ENCODE measurements at places on chromosomes 5 and 9.

- DNase-seq = no peak
These were observed 450.2 kb upstream of the ZNF608 start for GRCh38 chr5:125196481-125197111.

GRCh38 chr9:116027511-116027910, 126.1 kb upstream of the PAPPA start:
- DNase-seq = no peak

GRCh38 chr9:72917892-72918509, 34.9 kb downstream of the ALDH1A1 start:
- DNase-seq = no peak

- DNase-seq = no peak
These were observed 307.0 kb downstream of the BNC2 start for GRCh38 chr9:16563446-16563845.

DNA sequence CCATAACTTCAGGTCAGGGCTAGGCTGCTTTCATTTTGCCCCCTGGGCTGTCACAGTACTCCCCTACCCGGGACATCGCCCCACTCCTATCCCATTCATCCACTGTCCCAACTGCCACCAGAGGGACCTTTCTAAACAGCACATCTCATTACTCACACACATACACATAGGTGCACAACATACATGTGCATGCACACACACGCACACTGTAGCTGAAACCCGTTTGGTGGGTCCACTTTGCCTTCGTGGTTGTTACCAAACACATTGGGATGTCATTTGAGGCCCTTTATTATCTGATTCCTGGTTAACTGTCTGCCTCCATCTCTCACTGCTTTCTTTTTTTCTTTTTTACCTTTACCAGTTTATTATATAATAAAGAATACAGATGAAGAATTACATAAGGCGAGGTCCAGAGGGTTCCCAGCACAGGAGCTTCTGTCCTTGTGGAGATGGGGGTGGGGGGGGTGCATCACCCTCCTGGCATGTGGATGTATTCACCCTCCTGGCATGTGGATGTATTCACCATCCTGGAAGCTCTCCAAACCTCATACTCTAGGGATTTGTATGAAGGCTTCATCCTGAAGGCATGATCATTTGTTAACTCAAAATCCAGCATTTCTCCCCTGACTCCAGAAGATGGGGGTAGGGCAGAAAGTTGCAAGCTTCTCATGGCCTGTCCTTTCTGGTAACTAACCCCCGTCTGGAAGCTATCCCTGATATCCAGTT, 186.0 kb downstream of the GOLPH3 start:
- DNase-seq = no peak

DNA sequence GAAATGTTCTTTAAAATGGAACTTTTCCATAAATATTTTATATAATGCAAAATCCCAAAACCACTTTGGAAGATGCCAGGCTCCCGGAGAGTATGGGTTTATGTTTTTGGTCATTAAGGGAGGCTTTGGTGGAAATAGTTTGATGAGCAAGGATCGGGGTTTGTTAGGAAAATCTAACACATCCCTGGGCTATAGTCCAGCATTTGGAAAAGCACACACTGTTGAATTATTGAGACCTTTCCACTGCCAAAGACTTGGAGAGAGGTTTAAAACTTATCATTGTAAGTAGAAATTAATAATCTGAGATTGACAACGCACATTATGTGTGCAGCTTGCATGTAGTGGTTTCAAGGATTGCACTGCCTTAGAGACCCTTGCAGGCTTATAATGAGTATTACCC, 156.3 kb downstream of the PARP8 start:
- no peak for DNase-seq

DNA sequence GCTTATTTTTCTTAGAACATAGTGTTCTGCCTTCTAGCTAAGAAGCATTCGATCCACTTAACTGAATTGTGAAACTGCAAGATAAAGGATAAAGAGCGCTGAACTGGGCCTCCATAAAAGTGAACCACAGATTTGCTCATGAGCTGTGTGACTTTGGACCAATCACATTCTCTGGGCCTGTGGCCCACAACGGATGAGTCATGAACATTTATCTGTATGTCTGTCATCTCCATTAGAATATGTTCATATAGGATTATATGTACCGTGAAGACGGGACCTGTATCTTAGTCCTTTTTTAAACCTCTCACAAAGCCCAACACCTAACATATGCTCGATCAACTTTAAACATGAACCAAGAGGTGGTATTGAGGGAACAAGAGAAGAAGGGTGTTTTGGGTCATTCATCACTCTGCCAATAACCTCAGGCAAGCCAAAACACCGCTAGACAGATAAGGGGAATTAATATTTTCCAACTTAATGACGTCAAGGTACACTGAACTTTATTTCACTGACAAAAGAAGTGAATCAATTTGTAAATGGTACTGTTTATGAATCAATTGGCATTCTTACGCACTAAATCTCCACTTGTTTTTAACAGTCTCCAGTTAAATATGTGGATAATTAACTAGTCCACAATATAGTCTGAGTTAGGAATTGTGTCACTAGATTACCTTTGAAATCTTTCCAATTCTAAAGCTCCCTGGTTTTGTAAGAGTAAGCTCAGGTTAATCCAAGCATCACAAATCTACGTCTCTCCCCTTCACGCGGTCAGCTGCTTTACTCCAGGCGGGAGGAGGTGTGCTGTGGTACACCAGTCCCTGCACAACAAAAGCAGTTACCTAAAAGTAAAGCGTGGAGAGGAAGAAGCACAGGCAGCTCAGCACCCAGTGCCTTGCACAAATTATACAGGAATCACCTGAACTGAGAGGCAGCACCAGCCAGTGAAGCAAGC, 1.6 kb downstream of the TMEM245 start:
- DNase-seq = peak; percentile 69

DNA sequence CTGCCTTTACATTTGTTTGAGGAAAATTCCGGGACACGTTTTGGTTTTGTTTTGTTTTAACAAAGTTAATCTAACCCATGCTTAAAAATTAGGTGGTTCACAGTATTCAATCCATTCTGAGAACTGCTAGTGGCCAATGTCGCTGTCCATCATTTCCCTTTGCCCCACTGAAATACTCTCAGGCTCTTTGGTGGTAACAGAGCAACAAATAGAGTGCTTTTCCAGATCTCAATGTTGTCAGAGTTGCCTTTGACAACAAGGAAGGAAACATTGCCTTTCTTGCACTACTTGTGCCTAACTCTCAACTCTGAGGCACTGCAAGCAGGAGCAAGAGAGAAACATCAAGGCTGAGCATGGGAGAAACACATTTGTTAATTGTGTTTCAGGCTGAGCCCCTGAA, 154.0 kb downstream of the MCTP1 start:
- no peak for DNase-seq

DNA sequence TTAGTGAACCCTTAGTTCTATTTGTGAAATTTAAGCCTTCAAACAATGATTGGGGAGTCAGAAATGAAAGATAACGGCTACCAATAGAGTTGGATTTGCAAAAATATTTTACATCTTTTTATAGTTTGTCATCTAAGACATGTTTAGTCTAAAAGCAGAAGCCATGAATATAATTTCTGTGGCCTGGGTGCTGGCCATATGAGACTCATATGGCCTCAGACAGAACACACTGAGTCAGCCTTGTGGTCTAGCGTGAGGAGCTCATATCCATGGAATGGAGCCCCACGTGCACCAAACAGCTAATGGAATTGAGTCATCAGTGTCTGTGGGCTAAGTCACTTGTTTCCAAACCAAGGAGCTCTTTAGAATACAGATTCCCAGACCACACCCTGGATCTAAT, 240.7 kb upstream of the NREP start:
- no peak for DNase-seq

DNA sequence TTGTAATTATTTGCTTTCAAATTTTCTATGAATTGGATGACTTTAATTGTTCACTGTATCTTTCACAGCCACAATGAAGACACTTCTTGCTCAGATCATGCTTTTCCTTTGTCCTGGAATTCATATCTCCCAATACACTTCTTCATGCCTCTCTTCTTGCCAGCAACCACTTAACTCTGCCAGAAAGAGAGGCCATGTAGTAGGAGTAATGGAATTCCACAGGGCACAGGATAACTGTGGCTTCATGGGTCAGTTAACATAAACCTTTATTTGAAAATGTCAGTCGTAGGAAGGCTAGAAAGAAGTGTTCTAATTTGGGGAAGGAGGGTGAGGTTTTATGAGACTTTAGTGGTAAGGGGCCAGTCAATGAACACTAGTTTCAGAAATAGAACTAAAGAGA, 190.3 kb downstream of the TMEM167A start:
- DNase-seq = no peak

DNA sequence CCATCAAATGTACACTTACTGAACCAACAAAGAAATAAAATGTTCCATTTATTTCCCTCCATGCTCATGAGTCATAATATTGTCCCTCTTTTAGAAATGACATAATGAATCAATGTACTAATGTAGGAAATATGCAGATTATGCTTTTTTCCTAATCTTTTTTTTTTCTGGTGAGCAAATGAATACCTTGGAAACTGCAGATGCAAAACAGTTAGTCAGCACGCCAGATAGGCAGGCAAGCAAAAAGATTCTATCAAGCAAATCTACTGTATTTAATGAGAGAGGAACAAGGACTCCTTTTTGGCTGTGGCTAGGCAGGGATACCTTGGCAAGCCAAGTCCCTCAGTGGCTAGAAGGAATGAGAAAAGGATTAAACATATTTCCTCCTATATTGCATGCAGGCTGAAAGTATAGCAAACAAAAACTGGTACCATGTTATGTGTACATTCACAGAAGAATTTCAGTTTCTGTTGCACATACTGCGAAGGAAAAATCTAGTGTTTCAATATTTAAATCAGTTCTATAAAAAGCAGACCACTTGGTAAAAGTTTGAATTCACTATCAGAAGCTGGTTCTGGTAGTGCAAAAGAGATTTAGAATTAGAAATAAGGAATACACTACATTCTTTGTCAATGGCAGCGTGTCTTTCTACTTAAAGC, 605.4 kb downstream of the TLE1 start:
- DNase-seq = no peak

All from CD4-positive, alpha-beta T cell (primary cell).